ENCODE measurements at places on chromosomes 1 and 21.

- no peak for DNase-seq
Observed at GRCh38 chr1:108601708-108602410, 42.0 kb downstream of the EEIG2 start.

DNA sequence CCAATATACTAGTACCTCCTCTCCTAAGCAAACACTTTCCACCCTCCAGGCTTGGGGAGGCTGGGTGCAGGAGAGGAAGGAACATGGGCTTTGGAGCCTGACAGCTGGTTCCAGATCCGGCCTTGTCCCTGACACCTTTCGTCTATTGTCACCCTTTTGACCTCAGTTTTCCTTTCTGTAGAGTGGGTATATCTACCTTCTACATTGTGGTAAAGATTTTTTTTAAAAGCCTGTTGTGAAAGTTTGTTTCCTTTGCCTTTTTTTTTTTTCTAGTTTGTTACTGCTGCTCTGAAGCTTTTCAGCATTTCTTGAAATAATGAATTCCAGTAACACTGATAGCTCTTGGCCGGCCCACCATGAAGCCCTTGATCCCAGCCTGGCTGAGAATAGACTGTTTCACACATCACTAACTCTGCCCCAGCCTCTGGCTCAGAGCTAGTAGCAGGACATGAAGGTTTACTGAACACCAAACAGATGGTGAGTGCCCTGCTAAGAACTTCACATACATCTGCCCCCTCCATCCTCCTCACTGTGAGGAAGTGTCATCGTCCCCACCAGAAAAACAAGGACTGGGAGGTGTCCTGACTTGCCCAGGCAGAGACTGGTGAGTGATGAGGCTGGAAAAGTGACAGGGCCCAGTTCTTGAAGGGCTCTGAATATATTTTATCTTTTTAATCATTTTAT is 33.0 kb upstream of the ID3 start:
- DNase-seq, result no peak

GRCh38 chr1:6303397-6304012 is 42.6 kb upstream of the GPR153 start:
- DNase-seq, result no peak

DNA sequence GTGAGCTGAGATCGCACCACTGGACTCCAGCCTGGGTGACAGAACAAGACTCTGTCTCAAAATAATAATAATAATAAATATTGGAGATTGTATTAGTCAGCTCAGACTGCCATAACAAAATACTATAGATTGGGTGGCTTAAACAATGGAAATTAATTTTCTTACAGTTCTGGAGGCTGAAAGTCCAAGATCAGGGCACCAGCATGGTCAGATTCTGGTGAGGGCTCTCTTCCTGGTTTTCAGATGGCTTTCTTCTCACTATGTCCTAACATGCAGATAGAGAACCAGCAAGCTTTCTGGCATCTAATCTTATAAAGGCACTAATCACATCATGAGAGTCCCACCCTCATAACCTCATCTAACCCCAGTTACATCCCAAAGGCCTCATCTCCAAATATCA is 23.2 kb upstream of the DDAH1 start:
- no peak for DNase-seq

GRCh38 chr1:109113590-109114341 is at the start of gene ELAPOR1:
Gene ELAPOR1, plus strand, starts transcription at chr1:109114115. Its CDS starts 69 bp downstream, at chr1:109114184.
- no peak for DNase-seq

GRCh38 chr1:222454186-222454585 is 93.7 kb downstream of the HHIPL2 start:
- DNase-seq, result no peak

DNA sequence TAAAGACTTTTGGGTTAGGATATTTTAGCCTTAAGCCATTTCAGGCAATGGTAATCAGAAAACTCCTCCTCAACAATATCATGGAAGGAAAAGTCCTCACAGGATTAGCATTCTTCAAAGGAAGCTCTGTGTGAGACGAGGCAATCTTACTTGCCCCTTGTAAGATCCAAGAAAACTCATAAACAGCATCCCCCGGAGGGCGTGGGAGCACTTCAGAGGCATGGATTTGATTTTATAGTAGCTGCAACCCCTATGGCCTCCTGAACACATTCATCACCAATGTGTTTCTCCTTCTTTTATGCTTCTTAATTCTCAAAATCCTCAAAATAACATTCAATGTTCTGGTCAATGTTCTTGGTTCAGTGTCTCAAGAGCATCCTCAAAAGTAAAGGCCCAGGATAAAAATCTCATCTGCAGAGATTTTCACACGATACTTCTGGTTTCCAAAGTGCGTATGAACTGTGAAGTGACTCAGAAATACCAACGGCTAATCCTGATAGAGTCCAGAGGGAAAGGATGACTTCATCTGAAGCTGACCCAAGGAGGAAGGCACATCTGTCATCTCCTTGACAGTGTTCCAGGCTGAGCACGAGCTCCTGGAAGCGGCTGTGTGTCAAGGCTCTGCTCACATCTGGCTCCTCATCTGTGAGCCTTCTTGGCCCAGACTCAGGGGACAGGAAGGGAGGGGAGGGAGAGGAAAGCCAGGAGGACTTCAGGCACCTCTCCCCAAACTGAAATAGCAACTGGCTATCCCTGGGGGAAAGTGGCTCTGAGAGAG is 49.3 kb upstream of the PSEN2 start:
- peak; percentile 99 for DNase-seq

DNA sequence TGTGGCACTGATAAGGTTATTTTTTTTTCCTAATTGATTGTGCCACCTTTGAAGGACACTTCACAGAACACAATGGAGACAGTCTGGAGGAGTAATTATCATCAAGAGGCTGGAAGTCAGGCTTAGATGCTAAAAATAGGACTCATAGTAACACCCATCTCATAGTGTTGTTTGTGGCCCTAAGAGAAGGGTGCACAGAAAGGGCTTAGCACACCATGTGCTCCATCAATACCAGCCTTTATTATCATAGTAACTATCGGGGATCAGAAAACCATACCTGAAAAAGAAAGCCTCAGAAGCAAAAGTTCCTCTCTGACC is 11.9 kb downstream of the NIPAL3 start:
- DNase-seq, result no peak

DNA sequence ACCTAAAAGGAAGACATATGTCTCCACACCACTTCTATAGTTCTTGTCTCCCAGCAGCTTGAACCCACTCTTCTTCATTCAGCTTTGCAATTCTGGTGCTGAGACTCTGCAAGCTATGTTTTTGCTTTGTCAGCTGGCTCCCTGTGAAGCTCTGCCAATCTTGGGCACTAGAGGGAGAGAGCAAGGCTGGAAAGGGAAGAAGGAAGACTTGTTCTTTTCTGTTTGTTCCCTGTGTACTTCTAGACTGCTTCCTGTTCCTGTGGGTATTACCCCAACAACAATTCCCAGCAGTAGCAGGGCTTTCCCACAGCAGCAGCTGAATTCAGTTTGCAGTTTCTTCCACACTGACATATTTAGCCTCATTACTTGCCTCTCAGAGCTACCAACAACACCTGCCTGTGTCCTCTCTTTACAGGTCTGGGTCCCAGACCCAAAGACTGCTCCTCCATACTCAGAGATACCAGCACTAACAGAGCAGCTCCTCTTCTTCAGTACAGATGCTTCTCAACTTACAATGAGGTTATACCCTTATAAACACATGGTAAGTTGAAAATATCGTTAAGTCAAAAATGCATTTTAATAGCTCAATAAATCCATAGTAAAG is 275.2 kb upstream of the NEGR1 start:
- DNase-seq, result no peak

DNA sequence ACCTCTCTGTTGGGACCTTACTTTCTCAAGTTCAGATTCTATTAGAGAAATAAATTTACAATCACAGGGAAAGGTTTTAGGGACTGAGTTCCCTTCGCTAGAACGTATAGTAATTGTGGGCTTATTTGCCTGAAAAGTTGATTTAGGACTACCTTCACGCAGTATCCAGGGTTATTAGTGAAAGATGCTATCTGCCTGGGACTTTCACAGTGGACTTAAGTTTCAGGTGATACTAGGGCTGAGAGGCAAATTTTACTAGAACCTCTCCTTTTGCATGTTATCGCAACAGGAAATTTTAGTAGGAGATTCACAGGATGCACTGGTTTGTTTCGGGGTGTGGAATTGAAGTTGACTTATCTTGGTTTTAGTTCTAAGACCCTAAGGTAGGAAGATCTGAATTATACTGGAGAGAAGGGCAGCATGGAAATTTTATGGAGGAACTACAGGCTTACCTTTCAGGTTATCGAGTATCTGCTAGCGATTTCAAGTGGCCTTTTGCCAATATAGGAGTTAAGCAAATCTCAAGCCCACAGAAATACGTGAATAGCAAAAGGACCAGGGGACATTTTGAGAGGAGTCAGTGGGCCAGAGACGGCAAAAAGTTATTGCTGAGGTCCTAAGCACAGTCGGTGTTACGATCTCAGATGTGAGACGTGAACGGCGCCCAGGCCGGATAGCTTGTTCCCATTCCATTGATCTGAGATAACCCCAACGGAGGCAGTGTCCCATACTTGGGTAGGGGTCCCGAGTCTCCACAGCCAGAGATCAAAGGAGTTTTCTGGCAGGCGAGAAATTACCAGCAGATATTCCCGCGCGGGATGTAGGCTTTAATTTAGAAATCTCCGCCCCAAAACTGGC is 723 bp upstream of the GNAI3 start:
- no peak for DNase-seq

DNA sequence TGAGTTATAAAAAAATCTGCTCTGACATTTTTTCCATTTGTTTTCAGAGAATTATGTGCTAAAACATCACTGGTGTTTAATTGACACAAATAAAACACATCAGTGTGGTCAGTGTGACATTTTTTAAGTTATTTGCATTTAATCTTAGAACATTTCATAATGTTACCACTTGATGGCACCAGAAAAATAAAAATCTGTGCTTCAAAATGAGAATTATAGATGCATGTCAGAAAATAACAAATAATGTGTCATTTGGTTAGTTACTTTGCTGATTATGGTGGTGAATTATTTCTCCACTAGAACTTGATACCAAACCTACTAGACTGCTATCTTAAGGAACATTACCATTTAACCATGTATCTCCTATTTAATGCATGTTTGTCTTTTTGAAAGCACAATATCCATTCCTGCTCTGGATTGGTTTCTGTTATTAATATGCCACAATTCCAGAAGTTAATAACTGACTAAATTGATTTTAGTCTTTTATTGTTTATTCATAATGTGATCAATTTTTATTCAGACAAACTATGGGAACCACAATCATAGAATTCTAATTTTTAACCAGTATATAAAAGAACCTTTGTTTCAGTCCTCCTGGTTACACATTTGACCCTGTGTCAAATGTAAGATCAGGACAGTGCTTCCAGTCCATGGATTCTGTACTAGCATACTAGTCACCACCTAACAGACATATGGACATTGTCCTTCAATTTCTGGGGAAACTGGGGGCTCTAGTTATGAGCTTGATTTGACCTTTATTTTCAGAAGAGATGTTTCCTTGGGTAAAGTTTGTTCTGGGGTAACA is 81.0 kb downstream of the RPS6KC1 start:
- no peak for DNase-seq

DNA sequence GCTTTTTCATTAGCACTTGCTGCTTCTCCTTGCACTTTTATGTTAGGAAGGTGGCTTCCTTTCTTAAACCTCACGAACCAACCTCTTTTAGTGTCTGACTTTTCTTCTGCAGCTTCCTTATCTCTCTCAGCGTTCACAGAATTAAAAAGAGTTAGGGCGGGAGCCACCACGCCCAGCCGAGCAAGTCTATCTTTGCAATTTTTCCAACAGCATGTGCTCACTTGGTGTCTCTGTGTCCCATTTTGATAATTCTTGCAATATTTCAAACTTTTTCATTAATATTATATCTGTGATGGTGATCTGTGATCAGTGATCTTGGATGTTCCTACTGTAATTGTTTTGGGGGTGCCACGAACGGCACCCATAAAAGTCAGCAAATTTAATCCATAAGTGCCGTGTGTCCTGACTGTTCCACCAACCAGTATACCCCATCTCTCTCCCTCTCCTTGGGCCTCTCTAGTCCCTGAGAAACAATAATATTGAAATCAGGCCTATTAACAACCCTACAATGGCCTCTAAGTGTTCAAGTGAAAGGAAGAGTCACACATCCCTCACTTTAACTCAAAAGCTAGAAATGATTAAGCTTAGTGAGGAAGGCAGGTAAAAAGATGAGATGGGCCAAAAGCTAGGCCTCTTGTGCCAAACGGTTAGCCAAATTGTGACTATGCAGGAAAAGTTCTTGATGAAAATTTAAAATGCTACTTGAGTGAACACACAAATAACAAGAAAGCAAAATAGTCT is 15.9 kb upstream of the ITPKB start:
- no peak for DNase-seq

DNA sequence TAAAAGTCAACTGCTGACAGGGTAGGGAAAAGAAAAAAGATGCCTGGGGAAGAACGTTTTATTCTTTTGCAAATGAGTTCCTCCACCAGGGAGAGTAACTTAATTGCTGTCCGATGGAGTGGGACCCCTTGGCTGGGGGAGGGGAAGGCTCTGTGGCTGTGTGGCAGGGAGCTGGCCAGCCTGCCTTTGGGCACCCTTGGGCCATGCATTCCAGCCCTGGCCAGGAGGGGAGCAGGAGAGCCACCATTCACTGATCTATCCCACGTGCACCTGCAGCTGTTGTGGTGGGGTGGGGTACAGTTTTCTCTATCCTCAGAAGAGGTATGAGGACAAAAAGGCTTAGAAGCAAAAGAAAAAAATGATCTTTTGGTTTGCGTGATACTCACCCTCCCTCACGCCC is 116.9 kb downstream of the KCNK1 start:
- no peak for DNase-seq

- DNase-seq, result no peak
Observed at GRCh38 chr1:96211202-96211601, 510.4 kb upstream of the PTBP2 start.

DNA sequence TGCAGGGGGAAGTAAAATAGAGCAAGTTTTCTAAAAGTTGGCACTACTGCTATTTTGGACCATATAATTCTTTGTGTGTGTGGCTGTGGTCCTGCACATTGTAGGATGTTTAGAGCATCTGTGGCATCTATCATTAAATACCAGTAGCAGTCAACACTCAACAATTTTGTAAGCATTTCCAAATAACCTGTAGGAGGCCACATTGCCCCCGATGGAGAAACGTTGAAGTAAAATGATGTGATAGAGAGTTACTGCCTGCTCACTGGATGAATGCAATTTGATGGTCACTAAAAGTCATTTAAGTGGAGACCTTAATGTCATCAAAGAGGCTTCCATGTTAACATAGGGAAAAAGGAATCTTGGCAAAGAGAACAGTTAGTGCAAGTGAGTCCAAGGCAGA is 560.8 kb downstream of the NEGR1 start:
- no peak for DNase-seq

DNA sequence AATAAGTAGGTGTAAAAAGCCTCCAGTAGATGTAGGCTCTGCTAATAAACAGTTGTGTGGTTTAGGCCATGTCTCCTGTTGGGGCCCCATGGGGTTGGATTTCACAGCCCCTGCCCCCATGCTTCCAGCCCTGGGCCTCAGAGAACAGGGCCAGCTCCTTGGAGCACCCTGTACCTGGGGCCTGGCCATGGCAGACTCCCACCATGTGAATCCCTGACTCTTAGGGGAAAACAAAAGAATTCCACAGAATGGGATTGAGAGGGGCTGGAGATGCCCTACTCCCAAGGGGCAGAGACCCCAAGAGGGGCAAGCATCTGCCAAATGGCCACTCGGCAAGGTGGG is 11.5 kb downstream of the LRP8 start:
- DNase-seq, result no peak
